ENCODE measurements at places on chromosomes 5 and 9.

DNA sequence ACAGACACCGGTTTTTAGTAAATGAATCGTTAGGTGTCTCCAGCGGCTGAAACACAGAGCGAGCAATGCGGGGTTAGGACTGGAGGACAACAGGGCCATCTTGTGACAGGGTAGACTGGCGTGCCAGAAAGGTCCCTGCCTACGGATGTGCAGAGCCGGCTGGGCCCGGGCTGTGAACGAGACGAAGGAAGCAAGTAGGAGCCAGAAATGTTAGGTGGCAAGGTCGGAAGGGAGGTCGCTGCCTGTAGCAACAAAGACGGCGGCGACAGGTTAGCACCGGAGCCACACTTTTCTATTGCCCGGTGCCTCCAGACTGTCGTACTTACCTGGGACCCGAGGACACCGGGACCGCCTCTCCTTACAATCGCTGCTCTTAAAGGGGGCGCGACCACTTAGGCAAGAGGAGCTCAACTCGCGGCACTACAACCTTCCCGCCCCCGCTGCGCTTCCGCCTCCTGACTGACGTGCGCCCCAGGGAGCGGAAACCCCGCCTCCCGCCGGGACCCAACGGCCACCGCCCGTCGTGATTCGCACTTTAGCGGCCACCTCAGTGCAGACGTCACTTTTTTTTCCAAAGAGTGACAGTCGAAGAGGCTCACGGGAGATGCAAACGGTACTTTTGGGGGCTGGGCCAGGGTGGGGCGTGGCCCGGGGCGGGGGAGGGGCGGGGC lies at the start of gene INIP:
INIP (minus strand) TSS at position 457 of the 671 bp plus-strand sequence. CDS start 1,632 bp downstream, outside the sequence.
- peak; percentile 96 for DNase-seq

- DNase-seq = peak; percentile 76
These were observed 1.8 kb downstream of the RALGDS start for GRCh38 chr9:133119103-133119845.

DNA sequence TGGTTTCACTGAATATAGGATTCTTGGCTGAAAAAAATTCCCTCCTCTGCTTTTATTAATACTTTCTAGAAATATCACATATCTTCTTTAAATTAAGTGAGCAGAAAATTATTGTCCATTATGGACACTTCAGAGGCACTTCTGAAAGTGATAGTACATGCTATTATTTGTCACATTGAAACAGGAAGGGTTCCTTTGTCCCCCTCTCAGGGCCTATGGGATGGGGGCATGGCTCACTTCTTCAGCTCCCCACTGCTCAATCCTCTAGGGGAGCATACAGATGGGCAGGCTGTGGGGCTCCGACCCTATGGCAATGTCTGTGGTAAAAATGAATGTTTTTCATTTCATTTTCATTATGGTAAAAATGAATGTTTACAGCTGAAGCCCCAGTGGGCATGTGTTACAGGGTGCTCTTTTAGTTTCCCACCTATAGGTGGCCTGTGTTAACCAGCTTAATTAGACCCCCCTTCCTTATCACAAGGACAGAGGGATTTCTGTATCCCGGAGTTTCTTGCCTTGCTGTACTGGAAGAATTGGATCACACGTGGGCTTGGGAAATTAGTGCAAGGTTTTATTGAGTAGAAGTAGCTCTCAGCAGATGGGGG lies 1225.2 kb downstream of the PTPRD start:
- no peak for DNase-seq

DNA sequence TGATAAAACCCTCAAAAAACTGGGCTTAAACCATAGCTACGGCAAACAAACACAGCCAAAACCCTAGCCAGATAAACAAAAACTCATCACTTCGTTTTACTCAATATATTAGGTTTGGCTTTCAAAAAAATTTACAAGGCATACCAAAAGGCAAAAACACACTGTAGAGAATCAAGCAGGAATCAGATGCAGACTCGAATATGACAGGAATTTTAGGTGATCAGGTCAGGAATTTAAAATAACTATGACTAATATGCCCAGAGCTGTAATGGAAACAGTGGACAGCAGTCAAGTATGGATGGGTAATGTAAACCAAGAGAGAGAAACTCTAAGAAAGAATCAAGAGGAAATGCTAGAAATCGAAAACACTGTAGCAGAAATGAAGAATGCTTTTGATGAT lies 26.5 kb upstream of the DOCK2 start:
- no peak for DNase-seq

- DNase-seq = no peak
These were observed 117.5 kb downstream of the ZNF608 start for GRCh38 chr5:124628721-124629596.

DNA sequence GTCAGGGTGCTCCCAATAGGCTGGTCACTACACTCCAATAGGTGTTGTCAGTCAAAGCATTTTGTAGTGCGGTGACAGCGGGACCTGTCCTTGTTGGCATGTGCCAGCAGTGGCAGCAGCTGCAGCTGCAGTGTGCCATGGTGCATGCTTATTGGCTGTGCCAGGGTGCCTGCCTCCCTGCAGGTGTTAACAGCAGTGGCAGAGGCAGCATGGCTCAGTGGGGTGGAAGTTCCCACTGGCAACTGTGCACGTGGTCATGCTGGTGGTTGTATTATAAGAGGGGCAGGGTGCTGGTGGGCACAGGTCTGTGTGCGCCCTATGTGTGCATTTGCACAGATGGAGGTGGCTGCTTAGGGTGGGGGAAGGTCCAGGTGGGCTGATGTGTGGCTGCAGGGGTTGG lies 133.7 kb upstream of the EDIL3 start:
- DNase-seq = no peak

DNA sequence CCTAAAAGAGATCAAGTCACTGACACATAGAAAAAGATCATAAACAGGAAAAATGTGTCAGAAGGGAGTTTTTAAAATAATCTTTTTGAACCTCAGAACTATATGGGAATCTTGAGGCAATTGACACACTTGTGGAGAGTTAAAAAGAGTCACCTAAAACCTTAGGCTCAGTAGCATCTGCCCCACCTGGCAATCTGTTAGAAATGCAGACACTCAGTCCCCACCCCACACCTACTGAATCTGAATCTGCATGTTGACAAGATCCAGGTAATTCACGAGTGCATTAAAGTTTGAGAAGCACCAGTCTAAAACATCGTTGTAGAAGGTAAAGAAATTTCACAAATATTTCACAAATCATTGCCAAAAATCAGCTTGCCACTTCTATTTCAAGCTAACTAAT lies 388.3 kb downstream of the NR2F1-AS1 start:
- no peak for DNase-seq

- DNase-seq = no peak
These were observed 53.8 kb downstream of the NR2F1 start for GRCh38 chr5:93636837-93637236.

GRCh38 chr9:69089491-69089890 lies 53.9 kb downstream of the FXN start:
- no peak for DNase-seq
